CD4-positive, alpha-beta T cell treated with Interleukin-4 for 4 hours (primary cell): ENCODE measurements at places on chromosomes 4 and X.

- DNase-seq: no peak
Observed at GRCh38 chrX:119228512-119229252, 7.4 kb upstream of the PGRMC1 start.

- no peak for DNase-seq
Observed at GRCh38 chr4:110008540-110008939, 95.9 kb downstream of the EGF start.

- DNase-seq: no peak
Observed at GRCh38 chr4:107072836-107073736, 37.0 kb upstream of the DKK2 start.

DNA sequence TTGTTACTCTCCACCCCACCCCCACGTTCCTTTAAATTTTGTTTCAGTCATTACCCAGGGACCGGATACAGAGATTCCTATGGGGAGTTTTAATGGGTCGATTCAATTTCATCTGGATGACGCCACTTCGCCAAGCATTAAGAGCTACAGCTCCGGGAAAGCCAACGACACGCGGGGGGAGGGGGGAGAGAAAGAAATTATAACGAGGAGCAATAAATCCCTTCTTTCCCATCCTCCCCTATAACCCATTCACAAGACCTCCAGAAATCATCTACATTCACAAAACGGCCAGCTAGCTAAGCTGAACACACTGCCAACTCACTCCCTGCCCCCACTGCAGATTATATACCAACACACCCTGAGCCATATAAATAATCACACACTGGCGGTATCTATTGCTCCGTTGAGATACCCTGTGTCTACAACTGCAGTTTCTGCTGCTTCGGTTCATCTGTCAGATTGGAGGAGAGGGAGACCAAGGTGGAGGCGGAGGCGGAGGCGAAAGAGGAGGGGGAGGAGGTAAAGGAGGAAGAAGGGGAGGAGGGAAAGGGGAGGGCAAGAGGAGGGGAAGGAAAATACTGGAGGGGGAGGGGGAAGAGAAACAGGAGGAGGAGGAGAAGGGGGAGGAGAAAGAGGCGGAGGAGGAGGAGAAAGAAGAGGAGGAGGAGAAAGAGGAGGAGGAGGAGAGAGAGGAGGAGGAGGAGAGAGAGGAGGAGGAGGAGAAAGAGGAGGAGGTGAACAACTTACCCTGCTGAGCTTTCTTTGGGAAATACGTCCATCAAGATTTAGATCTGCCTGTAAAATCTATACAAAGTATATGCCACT lies 113.9 kb upstream of the VAMP7 start:
- DNase-seq: peak; percentile 42

- peak; percentile 17 for DNase-seq
Observed at GRCh38 chr4:122150931-122151330, 1.2 kb upstream of the BLTP1 start.

DNA sequence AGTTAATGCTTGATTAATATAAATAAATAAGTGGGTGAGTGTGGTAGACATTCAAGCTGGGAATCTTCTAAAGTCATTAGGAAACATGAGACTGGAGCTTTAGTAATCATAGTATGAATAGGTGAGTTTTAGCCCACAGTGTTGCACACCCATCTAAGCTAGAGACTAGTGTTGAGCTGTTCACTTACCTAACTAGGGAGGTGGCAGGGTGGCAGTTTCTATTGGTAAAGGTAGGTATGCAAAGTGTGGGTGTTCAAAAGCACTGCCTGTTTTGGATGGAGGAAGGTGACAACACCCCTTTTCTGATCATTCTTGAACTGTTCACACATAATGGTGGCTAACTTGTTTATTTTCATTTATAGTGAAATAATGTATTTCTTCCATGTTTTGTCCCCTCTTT lies 41.3 kb downstream of the PLS3 start:
- no peak for DNase-seq

DNA sequence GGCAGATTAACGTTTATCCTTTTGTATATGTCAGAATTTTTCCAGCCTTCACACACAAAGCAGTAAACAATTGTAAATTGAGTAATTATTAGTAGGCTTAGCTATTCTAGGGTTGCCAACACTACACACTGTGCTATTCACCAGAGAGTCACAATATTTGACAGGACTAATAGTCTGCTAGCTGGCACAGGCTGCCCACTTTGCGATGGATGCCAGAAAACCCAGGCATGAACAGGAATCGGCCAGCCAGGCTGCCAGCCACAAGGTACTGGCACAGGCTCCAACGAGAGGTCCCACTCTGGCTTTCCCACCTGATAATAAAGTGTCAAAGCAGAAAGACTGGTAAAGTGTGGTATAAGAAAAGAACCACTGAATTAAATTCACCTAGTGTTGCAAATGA lies 94.8 kb downstream of the TET2 start:
- no peak for DNase-seq

GRCh38 chrX:72554448-72555140 lies 18.0 kb downstream of the HDAC8 start:
- DNase-seq: no peak

- no peak for DNase-seq
Observed at GRCh38 chr4:100486496-100486895, 31.3 kb downstream of the EMCN start.

- DNase-seq: no peak
Observed at GRCh38 chr4:76969941-76970529, 20.5 kb downstream of the SEPTIN11 start.
